ENCODE measurements at places on chromosomes 7 and 10. TPM values are rescaled to one million over a fixed set of nuclear protein-coding genes. Genes with fewer than 3 reads are reported as not detected.

The SH2B2 gene
- total RNA-seq: 0.50 TPM

The PLXDC2 gene
- not detected for total RNA-seq

The MMP21 gene
- not detected for total RNA-seq

The EMX2 gene
- not detected for total RNA-seq

The IKZF1 gene
- total RNA-seq: 406 TPM

The GNAT3 gene
- not detected for total RNA-seq

The STK31 gene
- 0.15 TPM for total RNA-seq

The CYP3A7 gene
- total RNA-seq: not detected

The PARD3 gene
- total RNA-seq: 1.2 TPM

- H3K27me3 ChIP-seq: peaks cover 8% of the 10 kb centered on the region
- no peak overlapping the region for H3K27ac ChIP-seq
- H3K4me1 ChIP-seq: peaks cover 8% of the 10 kb centered on the region
- H3K4me3 ChIP-seq: no peak overlapping the region
These were observed 45.2 kb downstream of the GPR141 start for GRCh38 chr7:37728747-37729146.

DNA sequence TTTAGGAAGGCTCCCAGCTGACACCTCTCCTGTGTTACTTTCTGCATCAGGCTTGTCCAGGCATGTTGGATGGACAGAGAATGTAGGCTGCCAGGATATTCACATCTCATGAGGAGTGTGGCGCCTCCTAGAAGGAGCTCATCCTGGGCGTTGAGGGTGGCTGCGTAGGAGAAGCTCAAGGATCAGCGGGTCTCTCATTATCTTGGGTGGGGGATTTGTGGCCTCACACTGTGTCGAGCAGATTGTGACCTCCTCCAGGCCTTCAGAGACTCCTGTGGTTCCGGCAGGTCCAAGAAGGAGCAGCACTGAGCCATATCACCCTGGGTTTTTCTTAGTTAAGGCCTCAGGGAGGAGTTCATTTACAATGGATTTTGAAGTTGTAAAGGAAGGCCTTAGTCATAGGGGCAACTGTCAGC, 8.7 kb upstream of the COBL start:
- H3K27ac ChIP-seq: no peak overlapping the region
- no peak for DNase-seq
- no peaks in the 10 kb centered on the region for H3K27me3 ChIP-seq
- no peaks in the 10 kb centered on the region for H3K36me3 ChIP-seq
- H3K4me1 ChIP-seq: no peaks in the 10 kb centered on the region
- no peak overlapping the region for H3K4me3 ChIP-seq

GRCh38 chr7:135917721-135918120, 59.4 kb downstream of the MTPN start:
- no peaks in the 10 kb centered on the region for H3K27me3 ChIP-seq
- DNase-seq: no peak
- H3K27ac ChIP-seq: no peak overlapping the region
- H3K4me3 ChIP-seq: no peak overlapping the region
- peaks cover 2% of the 10 kb centered on the region for H3K36me3 ChIP-seq
- no peaks in the 10 kb centered on the region for H3K4me1 ChIP-seq

- peak overlapping the region; percentile 89 for H3K4me3 ChIP-seq
- DNase-seq: no peak
- H3K27ac ChIP-seq: peak overlapping the region; percentile 41
These were observed 2.0 kb downstream of the COPS6 start for GRCh38 chr7:100090527-100091410.

DNA sequence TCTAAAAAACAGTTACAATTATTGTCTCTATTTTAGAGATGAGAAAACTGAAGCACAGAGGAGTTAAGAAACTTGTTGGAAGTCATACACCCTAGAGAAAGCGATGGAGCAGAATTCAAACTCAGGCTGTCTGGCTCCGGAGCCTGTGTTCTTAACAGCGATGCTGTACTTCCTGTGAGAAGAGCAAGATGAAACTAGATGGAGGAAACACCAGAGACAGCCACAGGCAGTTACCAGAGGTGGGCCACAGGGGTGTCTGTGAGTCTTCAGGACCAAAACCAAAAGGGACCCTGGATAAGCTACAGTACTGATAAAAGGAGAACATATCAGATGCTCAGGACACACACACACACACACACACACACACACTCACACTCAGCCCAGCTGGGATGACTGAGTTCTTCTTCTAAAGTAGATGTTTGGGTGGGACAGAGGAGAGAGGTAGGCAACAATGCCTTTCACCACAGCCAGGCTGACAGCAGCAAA, 289.2 kb downstream of the FZD1 start:
- no peaks in the 10 kb centered on the region for H3K36me3 ChIP-seq
- no peak overlapping the region for H3K27ac ChIP-seq
- no peaks in the 10 kb centered on the region for H3K27me3 ChIP-seq
- H3K4me1 ChIP-seq: no peaks in the 10 kb centered on the region

GRCh38 chr10:110600487-110601101, 33.1 kb downstream of the SMC3 start:
- H3K27me3 ChIP-seq: no peaks in the 10 kb centered on the region
- H3K36me3 ChIP-seq: peaks cover 54% of the 10 kb centered on the region
- DNase-seq: peak; percentile 61
- no peak overlapping the region for H3K4me3 ChIP-seq
- H3K27ac ChIP-seq: no peak overlapping the region

- peaks cover 2% of the 10 kb centered on the region for H3K27me3 ChIP-seq
- no peaks in the 10 kb centered on the region for H3K36me3 ChIP-seq
- no peak overlapping the region for H3K27ac ChIP-seq
- DNase-seq: no peak
- no peak overlapping the region for H3K4me3 ChIP-seq
- H3K4me1 ChIP-seq: peaks cover 7% of the 10 kb centered on the region
These were observed 14.5 kb upstream of the ZNF33B start for GRCh38 chr10:42652858-42653257.

- DNase-seq: no peak
- H3K4me3 ChIP-seq: no peak overlapping the region
- H3K4me1 ChIP-seq: no peaks in the 10 kb centered on the region
- no peaks in the 10 kb centered on the region for H3K27me3 ChIP-seq
- H3K27ac ChIP-seq: no peak overlapping the region
These were observed 1133.8 kb downstream of the SORCS3 start for GRCh38 chr10:105774881-105775280.

GRCh38 chr10:79242620-79243152, 104.6 kb upstream of the PPIF start:
- peak; percentile 62 for DNase-seq
- peaks cover 7% of the 10 kb centered on the region for H3K36me3 ChIP-seq
- peaks cover 53% of the 10 kb centered on the region for H3K4me1 ChIP-seq
- H3K27ac ChIP-seq: peak overlapping the region; percentile 19
- no peaks in the 10 kb centered on the region for H3K27me3 ChIP-seq

- H3K4me1 ChIP-seq: peaks cover 16% of the 10 kb centered on the region
- H3K36me3 ChIP-seq: no peaks in the 10 kb centered on the region
- peak; percentile 11 for DNase-seq
- H3K27ac ChIP-seq: no peak overlapping the region
- H3K4me3 ChIP-seq: no peak overlapping the region
These were observed 56.2 kb upstream of the NPY start for GRCh38 chr7:24227603-24228359.

DNA sequence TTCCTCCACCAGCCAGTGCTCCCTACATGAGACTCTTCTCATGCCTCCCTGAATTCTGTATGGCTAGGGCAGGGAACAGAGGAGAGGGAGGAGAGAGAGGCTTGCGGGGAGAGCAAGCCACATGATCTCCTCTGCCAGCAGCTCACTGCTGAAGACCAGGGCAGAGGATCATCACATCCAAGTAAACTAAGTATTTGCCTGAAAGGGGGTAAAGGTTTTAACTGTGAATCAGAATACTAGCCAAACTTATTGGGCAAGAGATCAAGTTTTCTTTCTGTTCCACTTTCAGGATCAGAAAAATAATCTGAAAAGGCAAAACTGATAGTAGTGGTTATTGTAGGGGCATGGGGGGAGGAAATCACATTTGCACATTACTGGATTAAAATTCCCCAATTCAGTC, 17.8 kb upstream of the ERCC6 start:
- H3K27me3 ChIP-seq: peaks cover 24% of the 10 kb centered on the region
- H3K4me3 ChIP-seq: no peak overlapping the region
- no peak overlapping the region for H3K27ac ChIP-seq
- no peak for DNase-seq
- no peaks in the 10 kb centered on the region for H3K4me1 ChIP-seq
- no peaks in the 10 kb centered on the region for H3K36me3 ChIP-seq

- peaks cover 7% of the 10 kb centered on the region for H3K4me1 ChIP-seq
- no peaks in the 10 kb centered on the region for H3K36me3 ChIP-seq
- H3K27ac ChIP-seq: no peak overlapping the region
- no peak overlapping the region for H3K4me3 ChIP-seq
These were observed 65.7 kb upstream of the PITRM1 start for GRCh38 chr10:3238115-3238871.

- no peaks in the 10 kb centered on the region for H3K27me3 ChIP-seq
- H3K27ac ChIP-seq: no peak overlapping the region
- H3K4me3 ChIP-seq: no peak overlapping the region
- H3K4me1 ChIP-seq: no peaks in the 10 kb centered on the region
- H3K36me3 ChIP-seq: no peaks in the 10 kb centered on the region
These were observed 201.9 kb upstream of the TCERG1L start for GRCh38 chr10:131513445-131513844.

DNA sequence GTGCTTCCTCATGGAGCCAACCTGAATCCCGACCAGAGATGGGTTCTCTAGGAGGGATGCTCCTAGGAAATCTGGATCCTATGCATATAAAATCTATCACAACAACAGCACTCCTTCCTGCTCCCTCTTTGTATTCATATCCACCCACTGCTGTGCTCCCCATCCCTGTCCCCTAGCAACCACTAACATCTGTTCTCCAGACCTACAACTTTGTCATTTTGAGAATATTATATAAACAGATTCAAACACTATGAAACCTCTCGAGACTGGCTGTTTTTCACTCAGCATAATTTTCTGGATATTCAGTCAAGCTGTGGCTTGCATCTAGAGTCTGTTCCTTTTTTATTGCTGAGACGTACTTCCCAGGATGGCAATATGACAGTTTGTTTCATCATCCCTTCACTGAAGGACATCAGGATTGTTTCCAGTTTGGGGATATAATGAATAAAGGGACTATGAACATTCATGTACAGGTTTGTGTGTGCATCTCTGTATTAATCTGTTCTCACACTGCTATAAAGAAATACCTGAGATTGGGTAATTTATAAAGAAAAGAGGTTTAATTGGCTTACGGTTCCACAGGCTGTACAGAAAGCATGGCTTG, 36.0 kb upstream of the PRR15 start:
- H3K27me3 ChIP-seq: peaks cover 13% of the 10 kb centered on the region
- H3K4me1 ChIP-seq: no peaks in the 10 kb centered on the region
- H3K27ac ChIP-seq: no peak overlapping the region
- DNase-seq: no peak

GRCh38 chr7:27615420-27616185, 47.1 kb downstream of the HIBADH start:
- H3K36me3 ChIP-seq: peaks cover 25% of the 10 kb centered on the region
- no peak overlapping the region for H3K4me3 ChIP-seq

DNA sequence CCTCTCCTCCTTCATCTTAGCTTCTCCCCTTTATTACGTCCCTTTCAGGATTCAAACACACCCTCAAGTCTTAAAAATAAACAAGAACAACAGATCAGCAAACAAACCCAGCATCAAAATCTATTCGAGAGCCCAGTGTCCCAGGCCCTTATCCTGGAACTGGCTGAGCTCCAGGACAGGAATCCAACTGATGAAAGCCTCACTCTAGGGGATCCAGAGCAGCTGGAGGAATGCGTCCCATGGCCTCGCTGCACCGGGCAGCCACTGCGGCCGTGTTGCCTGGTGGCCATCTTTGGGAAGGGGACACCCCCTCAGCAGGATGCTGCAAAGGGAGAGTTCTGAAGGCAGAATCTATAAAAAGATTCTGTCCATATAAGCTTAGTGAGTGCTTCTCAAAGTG, 156.5 kb upstream of the BMPER start:
- no peak overlapping the region for H3K4me3 ChIP-seq
- peaks cover 2% of the 10 kb centered on the region for H3K4me1 ChIP-seq
- H3K27me3 ChIP-seq: no peaks in the 10 kb centered on the region
- H3K27ac ChIP-seq: no peak overlapping the region
- no peaks in the 10 kb centered on the region for H3K36me3 ChIP-seq

DNA sequence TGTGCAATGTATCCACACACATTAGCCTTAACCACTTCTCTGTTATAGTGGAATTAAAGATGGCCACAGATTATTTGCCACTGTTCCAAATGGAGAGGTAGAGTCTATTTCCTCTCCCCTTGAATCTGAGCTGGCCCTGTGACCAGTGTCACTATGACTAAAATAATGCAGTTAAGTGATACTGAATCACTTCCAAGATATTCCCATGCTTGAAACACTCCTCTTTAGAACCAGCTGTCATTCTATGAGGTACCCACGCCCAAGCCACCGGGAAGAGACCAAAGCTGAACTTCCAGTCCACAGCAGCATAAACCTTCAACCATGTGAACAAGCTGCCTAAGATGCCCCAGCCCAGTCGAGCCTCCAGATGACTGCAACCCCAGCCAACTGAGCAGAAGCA, 2.1 kb upstream of the DHX32 start:
- H3K27ac ChIP-seq: no peak overlapping the region
- DNase-seq: no peak
- H3K27me3 ChIP-seq: no peaks in the 10 kb centered on the region
- H3K36me3 ChIP-seq: no peaks in the 10 kb centered on the region
- no peak overlapping the region for H3K4me3 ChIP-seq

DNA sequence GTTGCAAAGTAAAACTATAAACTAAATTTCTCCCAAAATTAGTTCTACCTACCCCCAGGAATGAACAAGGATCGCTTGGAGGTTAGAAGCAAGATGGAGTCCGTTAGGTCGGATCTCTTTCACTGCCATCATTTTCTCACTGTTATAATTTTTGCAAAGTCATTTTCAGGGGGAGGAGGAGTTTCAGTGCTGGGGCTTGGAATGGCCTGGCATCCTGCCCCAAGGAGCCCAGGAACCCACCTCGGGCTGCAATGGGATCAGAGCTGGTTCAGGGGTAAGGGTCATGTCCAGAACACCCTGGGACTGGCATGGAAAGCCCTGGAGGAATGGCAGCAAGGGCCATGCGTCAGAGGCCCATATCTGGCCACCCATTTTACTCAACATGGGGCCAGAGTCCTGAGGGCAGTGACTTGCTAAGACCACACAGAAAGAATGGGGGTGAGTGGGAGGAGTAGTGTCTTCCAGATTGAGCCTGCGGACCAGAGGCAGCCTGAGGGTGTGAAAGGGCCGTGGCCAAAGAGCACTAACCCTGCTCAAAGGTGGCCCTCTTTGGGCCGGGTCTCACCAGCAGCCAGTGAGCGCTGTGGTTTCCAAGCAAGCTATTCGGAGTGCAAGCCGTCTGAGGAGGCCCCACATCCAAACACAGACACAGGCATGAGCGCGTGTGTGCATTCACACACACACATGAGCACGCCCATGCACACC, 31.8 kb downstream of the GPRIN2 start:
- no peak for DNase-seq
- H3K36me3 ChIP-seq: no peaks in the 10 kb centered on the region
- H3K27ac ChIP-seq: no peak overlapping the region
- H3K4me1 ChIP-seq: no peaks in the 10 kb centered on the region
- no peaks in the 10 kb centered on the region for H3K27me3 ChIP-seq

DNA sequence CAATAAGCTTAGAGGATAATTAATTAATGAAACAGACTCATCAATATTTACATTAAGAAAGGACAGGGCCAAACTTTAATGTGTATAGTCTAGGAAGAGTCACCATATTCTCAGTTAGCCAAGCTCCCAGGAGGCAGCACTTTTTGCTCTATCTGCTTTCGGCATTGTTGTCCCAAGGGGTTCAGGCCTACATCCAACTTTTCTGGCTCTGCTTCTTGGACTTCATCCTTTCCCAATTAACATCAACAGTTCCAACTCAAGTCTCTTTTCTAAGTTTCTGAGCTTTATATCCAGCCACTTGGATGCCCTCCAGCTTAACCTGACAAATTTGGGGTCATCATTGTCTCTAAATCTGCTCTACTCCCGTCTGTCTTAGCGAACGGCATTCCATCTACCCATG, 42.8 kb downstream of the GLI3 start:
- no peak for DNase-seq
- H3K27me3 ChIP-seq: no peaks in the 10 kb centered on the region
- H3K4me3 ChIP-seq: no peak overlapping the region
